ENCODE measurements at places on chromosomes 13 and 19. TPM values are rescaled to one million over a fixed set of nuclear protein-coding genes. Genes with fewer than 3 reads are reported as not detected.
A peak's percentile ranks its signal among the peaks of the same experiment; 100 is the strongest.

DNA sequence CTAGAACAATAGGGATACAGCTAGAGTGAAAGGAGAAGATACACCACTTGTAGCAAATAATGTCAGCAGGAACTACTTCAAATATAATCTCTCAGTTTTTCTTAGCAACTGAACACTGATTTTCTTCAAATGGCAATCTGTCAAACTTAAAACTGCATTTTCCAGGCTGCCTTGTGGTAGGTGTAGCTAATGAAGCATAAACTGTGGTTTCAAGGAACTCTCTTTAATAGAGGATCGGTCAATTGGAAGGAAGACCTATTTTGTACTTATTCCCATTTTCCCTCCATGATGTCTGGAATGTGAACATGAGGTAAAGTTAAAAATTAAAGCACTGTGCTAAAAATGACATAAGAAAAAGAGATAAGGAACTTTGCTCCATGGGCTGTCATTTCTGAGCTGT, 1261.9 kb downstream of the PCDH17 start:
- H3K27ac ChIP-seq, result no peak overlapping the region
- H3K36me3 ChIP-seq, result no peaks in the 10 kb centered on the region
- no peak overlapping the region for H3K4me3 ChIP-seq
- no peaks in the 10 kb centered on the region for H3K4me1 ChIP-seq

DNA sequence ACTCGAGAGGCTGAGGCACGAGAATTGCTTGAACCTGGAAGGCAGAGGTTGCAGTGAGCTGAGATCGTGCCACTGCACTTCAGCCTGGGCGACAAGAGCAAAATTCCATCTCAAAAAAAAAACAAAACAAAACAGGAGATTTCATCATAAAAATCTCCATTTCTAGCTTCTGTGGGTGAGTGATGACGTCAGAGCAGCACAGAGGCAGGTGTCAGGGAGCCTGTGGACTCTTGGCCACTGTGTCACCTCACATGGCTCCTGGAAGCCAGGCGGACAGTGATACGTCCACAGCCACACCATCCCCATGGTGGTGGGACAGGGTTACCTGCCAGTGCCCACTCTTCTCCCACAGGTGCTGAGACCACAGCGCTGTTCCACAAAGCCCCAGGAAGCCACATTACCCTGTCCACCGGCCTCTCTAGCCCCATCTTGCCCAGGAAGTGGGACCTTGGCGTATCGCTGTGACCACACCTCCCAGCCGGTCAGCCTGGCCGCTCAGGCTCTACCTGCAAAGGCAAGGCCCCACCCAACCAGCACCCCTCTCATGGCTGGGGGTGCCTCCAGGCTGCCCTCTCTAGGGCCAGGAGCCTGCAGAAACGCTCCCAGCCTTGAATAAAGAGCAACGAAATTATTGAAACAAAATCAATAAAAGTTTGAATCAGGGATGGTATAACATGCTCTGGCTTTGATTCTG, 2.5 kb upstream of the FXYD3 start:
- no peaks in the 10 kb centered on the region for H3K36me3 ChIP-seq
- DNase-seq, result no peak
- H3K4me3 ChIP-seq, result no peak overlapping the region
- H3K27me3 ChIP-seq, result peaks cover 7% of the 10 kb centered on the region

DNA sequence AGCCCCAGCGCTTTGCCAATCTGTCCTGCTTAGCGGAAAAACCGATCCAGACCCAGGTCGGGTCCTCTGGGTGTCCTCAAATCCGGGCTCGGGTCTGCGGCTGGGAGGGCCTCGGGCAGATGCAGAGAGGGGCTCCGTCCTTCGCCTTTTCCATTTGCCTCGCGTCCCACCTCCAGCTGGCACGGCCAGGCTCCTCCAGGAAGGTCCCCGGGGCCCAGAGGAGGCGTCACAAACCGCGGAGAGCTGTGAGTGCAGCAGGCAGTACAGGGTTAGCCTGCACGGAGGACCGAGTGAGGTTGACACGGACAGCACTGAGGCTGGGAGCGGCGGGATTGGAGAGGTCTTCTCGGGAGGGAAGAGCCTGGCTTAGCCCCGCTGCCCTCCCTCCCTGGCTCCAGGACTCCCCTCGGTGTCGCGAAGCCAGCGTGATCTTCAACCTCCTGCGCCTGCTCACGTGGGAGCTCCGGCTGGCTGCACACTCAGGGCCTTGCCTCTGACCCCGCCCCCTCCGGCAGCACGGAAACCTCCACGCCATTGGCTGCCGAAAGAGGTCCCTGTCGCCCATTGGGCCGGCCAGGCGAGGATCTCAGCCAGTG, 2.8 kb upstream of the IFNL2 start:
- peaks cover 49% of the 10 kb centered on the region for H3K27me3 ChIP-seq
- no peak overlapping the region for H3K4me3 ChIP-seq
- no peak for DNase-seq
- H3K4me1 ChIP-seq, result peaks cover 2% of the 10 kb centered on the region
- no peaks in the 10 kb centered on the region for H3K36me3 ChIP-seq

- peak overlapping the region; percentile 5 for H3K27ac ChIP-seq
- peaks cover 19% of the 10 kb centered on the region for H3K36me3 ChIP-seq
- H3K27me3 ChIP-seq, result peaks cover 24% of the 10 kb centered on the region
- H3K4me1 ChIP-seq, result peaks cover 36% of the 10 kb centered on the region
Measured at GRCh38 chr19:10285393-10285792, 1.4 kb upstream of the ICAM4 start.

GRCh38 chr13:67967031-67967430, 736.9 kb upstream of the PCDH9 start:
- no peak overlapping the region for H3K4me3 ChIP-seq
- no peaks in the 10 kb centered on the region for H3K36me3 ChIP-seq
- no peak for DNase-seq

DNA sequence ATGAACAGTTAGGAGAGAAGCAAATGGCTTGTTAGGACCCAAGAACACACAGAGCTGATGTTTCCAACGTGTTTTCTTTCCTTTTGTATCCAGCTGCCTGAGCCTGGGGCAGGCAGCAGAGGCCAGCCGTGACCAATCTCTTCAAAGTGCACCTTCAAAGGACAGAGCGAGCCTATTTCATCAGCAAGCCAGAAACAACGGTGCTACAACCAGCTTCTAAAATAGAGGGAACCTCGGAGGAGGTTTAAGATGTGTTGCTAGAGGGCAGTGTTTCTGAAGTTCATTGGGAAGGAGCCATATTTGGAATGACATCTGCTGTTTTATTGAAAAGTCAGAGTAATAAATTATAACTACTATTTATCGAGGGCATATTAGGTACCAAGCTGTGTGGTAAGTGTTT, 56.2 kb upstream of the RFC3 start:
- H3K36me3 ChIP-seq, result no peaks in the 10 kb centered on the region
- no peaks in the 10 kb centered on the region for H3K4me1 ChIP-seq
- H3K4me3 ChIP-seq, result no peak overlapping the region
- H3K27ac ChIP-seq, result no peak overlapping the region

DNA sequence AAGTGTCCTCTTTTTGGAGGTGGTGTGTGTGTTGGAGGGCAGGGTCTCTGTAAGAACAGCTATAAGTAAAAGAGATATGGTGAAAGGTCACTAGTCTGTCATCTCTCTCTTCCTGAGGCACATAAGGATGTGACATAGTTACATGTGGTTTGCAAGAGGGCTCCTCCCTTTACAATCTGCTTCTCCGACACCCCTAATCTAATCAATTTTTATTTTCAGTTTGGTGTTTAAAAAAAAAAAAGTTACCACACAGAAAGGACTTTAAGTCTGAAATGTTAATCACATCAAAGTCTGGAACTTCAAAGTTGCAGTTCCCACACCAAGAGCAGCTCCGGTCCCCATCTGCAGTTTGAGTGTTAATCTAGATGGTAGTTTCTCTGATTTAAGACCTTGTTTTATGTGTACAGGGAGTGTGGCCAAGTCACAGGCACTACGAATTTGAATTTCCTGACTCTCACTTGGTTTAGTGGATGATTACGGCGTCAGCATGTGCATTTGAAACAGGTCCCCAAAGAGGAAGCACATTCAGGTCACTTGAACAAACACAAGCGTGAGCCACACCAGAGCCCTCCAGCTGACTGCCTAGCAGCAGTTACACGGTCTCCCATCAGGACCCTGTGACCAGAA, 53.1 kb downstream of the FOXO1 start:
- H3K27ac ChIP-seq, result peak overlapping the region; percentile 91
- H3K4me1 ChIP-seq, result peaks cover 66% of the 10 kb centered on the region
- DNase-seq, result peak; percentile 54
- H3K36me3 ChIP-seq, result peaks cover 15% of the 10 kb centered on the region

DNA sequence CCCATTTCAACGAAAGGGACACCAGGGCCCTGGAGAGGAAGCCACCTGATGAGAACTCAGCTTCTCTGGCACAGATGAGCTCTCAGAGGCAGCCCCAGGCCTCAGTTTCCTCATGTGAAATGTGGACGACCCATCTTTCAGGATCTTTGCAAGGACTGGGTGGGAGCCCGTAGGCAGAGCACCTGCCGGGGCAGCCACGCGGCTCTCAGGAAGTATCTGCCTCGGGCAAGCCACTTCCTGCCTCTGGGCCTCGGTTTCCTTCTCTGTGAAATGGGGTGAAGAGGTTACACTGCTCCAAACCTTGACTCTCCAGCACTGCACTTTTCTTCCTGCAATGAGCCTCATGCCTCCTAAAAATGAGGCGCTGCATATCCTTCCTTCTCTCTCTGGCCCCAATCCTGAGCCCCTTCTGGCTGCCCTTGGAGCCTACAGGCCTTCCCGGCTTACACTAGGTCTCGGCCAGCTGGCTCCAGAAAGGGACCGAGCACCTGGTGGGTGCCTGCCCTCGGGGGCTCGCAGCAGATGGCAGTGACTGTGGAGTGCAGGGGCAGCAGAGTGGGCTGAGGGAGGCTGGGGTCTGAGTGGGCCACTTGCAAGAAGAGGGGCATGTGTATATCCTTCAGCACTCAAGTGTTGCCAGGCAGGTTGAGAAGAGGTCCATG, 3.5 kb downstream of the SSBP4 start:
- H3K4me1 ChIP-seq, result peaks cover 51% of the 10 kb centered on the region
- no peaks in the 10 kb centered on the region for H3K27me3 ChIP-seq

DNA sequence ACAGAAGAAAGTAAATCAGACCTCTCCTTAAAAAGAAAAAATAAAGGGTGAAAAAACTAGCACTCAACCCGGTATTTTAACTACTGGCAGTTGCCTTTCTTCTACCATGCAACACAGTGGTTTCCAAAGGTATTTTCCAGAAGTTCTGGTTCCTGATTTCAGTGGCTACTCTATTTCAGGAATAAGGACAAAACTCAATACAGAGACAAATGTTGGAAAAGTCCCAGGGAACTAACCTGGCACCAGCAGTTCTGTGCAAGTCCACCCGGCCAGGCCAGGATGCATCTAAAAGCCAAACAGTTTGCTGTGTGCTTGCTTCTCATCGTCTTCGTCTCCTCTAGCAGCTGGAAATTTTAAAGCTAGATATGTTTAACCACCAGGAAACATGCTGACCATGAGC, 52.5 kb downstream of the FOXO1 start:
- H3K27me3 ChIP-seq, result no peaks in the 10 kb centered on the region
- DNase-seq, result no peak
- H3K36me3 ChIP-seq, result peaks cover 15% of the 10 kb centered on the region

- no peaks in the 10 kb centered on the region for H3K4me1 ChIP-seq
- DNase-seq, result no peak
- H3K27me3 ChIP-seq, result no peaks in the 10 kb centered on the region
- H3K4me3 ChIP-seq, result no peak overlapping the region
Measured at GRCh38 chr13:35940734-35941133, 190.4 kb downstream of the DCLK1 start.

GRCh38 chr13:33073338-33073737, 57.1 kb downstream of the KL start:
- H3K4me1 ChIP-seq, result no peaks in the 10 kb centered on the region
- peaks cover 2% of the 10 kb centered on the region for H3K27me3 ChIP-seq
- DNase-seq, result no peak
- no peak overlapping the region for H3K4me3 ChIP-seq

DNA sequence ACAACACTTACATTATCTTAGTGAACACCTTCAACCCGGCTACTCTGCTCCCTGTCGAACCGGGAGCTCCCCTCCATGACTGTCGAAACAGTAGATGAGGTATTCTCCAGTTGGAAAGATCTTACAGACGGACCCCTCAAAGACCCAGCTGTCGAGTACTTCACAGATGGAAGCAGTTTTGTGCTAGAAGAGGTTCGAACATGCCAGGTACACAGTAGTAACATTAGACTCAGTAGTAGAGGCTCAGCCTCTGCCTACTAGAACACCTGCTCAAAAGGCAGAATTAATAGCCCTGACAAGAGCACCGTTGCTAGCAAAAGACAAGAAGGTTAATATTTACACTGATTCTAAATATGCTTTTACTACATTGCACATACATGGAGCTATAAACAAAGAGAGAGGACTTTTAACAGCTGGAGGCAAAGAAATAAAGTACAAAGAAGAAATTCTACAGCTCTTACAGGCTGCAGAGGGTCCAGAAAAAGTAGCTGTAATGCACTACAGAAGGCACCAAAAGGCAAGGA, 13.6 kb upstream of the SLC15A1 start:
- H3K27ac ChIP-seq, result no peak overlapping the region
- no peaks in the 10 kb centered on the region for H3K36me3 ChIP-seq
- peaks cover 9% of the 10 kb centered on the region for H3K27me3 ChIP-seq

DNA sequence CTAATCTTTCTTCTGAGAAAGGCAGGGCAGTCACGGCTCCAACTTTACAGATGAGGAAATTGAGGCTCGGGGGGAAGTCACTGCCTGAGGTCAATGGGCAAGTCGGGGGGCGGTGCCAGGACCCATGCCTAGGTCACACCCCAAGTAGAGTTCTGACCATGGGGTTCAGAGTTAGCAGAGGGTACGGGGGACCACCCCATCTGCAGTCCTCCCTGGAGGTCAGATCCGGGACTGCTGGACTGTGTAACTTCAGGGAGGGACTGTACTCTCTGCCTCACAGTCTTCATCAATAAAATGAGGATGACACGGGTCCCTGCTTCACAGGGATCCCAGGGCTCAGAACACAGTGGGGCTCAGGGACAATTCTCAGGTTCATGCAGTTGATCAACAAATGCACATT, 7.7 kb downstream of the SLC5A5 start:
- no peaks in the 10 kb centered on the region for H3K36me3 ChIP-seq
- H3K27me3 ChIP-seq, result no peaks in the 10 kb centered on the region
- no peak for DNase-seq

RFPL4A gene
- not detected for total RNA-seq

SPRED3 gene
- 2.6 TPM for total RNA-seq

KLK2 gene
- total RNA-seq, result 0.44 TPM

NCR1 gene
- total RNA-seq, result 0.50 TPM
